Activated CD8-positive, alpha-beta memory T cell treated with anti-CD3 and anti-CD28 coated beads for 1 hour (primary cell): ENCODE measurements at places on chromosomes 5 and 9.

- DNase-seq, result no peak
These were observed 146.9 kb downstream of the RORB start for GRCh38 chr9:74644023-74644422.

- no peak for DNase-seq
These were observed 71.4 kb downstream of the SEMA4D start for GRCh38 chr9:89426384-89426961.

- DNase-seq, result no peak
These were observed 753 bp downstream of the FANCC start for GRCh38 chr9:95316794-95317118.

DNA sequence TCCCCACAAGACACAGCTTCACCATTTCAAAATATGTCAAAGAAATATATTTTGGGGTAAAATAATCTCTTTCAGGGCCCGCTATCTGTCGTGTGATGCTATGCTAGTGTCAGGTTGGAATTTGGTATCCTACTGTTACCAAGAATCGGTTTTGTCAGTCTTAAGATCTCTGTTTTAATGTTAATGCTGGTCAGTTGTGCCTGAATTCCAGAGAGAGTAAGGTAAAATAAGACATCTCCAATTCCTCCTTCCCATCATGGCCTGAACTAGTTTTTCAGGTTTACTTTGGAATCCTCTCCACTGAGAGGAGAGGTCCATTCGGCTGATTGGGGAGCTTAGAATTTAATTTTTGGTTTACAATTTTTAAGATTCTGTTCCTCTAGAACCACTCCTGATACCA lies 10.4 kb upstream of the BTF3 start:
- DNase-seq, result no peak

- no peak for DNase-seq
These were observed 120.1 kb upstream of the ZNF608 start for GRCh38 chr5:124866355-124867136.
